Renal cortical epithelial cell (primary cell): ENCODE measurements at places on chromosomes 12 and 14.

GRCh38 chr12:9064815-9065606 lies 50.7 kb downstream of the A2M start:
- DNase-seq: peak; percentile 51

GRCh38 chr14:29271669-29272068 lies 505.1 kb downstream of the FOXG1 start:
- DNase-seq: no peak

- no peak for DNase-seq
Observed at GRCh38 chr12:24195063-24195462, 245.6 kb upstream of the SOX5 start.

DNA sequence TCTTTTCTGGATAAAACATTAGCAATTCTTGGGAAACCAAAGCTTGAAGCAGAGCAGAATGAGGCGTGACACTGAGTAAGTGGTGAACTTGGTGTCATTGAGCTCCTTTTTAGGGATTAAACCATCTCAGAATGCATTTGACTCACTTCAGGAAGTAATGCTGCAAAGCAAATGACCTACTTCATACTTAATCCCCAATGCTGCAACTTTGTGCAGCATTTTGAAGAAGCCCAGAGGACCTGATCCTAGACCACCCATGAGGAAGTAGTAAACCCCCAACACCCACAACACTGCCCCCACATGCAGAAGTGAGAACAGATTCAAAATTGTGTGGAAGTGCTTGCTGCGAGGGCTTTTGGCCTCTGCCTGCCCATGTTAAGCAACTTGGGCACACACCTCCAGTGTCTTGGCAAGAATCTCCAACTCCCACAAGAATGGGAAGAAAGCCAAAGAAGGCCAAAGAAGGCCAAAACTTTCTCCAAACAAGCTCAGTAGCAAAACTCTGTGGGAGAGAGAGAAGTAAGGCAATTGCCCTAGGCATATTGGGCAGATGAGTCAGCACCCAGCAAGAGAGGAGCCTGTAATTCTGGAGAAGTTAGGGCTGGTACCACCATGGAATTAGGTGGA lies 69.2 kb upstream of the ETV6 start:
- DNase-seq: peak; percentile 97

DNA sequence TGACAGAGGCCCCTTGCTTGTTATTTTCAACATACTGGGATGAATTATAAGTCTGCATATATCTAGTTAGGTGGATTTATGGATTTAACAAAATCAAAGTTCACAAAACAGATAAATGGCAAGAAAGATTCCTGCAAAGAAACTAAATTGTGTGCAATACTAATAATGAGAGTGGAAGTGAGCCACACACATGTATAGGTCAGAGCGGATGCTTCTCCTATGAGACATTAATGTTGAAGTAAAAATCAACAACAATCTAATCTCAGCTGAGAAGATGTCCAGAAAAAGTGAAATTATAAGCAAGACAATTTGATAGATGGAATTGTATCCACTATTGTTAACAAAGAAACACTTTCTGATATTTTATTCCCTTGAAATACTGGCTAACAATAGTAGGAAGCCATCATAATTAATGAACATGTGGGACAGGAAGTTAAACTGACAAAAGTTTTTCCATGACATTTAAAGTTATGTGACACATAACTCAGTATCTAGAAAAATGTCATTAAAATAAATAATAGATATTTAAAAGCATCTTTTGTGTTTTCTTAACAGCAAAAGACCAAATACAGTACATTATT lies 39.7 kb downstream of the RAD51B start:
- no peak for DNase-seq

DNA sequence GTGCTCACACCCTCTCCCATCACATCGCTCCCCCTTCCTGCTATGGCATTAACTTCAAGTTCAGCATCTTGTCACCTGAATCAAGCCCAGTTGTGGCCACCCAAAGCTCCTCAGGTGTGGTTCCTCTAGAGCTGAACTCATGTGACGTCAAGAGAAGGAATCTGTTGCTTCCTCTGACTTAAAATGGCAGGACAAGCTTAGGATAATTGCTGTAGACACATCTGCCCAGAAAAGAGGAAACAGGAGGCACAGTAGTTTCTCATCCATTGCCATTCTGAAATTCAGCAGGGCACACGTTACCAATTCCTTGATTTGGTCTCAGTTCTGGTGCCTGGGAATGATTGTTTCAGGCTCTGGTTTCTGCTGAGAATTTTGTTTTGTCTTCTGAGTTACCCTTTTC lies 52.1 kb downstream of the RCOR1 start:
- no peak for DNase-seq

GRCh38 chr14:21300892-21301291 lies 21.0 kb downstream of the RPGRIP1 start:
- no peak for DNase-seq

GRCh38 chr12:89539426-89540223 lies 13.8 kb upstream of the POC1B start:
- DNase-seq: no peak

DNA sequence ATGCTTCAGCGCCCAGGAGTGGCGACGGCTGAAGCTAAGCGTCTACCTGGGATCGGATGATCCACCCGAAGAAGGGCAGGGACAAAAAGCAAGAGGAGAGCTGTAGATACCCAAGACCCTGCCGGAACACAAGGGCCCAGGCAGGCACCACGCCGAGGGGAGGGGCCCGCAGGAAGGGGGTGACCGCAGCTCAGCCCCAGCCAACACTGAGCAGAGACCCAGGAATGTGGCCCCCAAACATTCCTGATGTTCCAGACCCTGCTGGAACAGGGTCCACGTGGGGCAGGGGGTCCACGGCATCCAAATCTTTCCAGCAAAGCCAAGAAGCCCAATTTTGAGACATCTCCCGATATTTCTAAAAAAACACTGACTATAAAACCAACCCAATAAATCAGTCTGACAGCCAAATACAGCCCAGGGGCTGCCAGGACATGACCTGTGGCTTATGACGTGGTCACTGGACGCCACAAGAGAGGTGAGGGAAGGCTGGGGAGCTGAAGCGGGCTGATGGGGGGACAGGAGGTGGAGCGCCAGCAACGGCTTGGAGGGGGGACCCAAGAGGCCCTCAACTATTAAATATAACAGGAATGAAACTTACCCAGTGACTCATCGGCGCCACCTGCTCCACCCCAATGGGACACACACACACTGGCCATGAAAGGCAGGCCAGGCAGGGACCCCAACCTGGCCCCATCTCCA lies 58.9 kb downstream of the NCOR2 start:
- DNase-seq: no peak

- no peak for DNase-seq
Observed at GRCh38 chr14:53515276-53515675, 362.2 kb upstream of the DDHD1 start.

DNA sequence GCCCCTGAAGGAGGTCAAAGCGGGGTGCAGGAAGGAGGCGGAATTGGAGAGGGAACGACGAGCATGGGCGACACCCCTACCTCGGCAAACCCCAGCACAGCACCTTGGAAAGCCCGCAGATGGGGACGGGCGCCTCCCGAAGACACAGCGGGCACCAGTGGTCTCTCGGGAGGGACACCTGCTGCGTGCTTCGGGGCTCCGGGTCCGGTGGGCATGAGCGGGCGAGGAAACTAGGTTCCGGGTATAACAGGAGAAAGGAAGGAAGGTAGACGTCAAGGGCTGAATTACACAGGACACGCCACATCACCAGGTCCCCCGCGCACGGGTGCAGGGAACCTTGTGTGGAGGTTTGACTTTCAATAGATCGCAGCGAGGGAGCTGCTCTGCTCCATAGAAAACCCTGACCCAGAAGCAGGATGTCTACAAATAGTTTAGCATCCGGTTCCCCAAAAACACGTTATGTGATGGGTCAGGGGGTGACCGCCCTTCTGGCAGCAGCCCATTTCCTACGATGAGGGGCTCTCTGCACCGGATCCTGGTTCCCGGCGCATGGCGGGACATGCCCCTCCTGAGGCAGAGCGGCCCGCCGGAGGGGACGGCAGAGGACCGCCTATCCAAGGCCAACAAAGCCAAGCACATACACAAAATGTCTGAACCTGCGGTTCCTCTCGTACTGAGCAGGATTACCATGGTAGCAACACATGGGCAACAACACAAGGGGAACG lies 196.9 kb downstream of the ALG10 start:
- DNase-seq: no peak

GRCh38 chr14:79064214-79064613 lies 894.0 kb downstream of the NRXN3 start:
- DNase-seq: no peak

DNA sequence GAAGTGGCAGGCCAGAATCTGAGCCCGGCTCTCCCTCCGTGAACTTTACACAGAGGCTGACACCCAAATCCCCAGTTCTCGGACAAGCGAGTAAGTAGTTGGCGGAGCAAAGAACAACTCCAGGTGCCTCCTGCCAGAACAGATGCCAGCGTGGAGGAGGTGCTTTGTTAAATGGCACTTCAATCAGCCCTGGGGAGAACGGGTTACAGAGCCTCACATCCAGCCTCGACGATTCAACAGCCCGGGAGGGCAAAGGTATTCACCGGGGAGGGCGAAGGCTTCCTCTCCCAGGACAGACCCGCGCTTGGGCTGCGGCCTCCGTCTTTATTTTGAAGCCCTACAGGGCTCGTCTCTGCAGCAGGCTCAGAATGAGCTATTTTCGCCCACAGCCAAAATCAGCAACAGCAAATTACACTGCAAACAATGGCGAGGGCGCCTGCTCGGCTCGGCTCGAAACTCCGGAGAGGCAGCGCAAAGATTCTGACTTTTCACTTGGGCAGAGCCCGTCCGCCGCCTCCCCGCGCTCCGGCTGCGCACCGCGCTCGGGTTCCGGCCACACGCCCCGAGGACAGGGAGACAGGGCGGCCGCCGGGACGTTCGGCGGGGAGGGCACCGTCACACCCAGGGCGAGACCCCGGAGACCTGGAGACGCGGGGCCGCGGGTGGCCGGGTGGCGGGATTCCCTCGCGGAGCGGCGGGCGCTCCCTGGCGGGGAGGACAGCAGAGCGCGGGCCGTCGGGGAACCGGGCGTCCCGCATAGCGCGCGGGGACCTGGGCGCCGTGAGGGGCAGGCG lies 811 bp downstream of the TMCC3 start:
- no peak for DNase-seq
